GM23338 (cell line): ENCODE measurements at places on chromosomes 7 and 10. TPM values are rescaled to one million over a fixed set of nuclear protein-coding genes. Genes with fewer than 3 reads are reported as not detected.

GRCh38 chr10:20427821-20428220, 469.3 kb downstream of the NEBL start:
- no peaks in the 10 kb centered on the region; the same call in 1 of the 2 replicates for H3K4me1 ChIP-seq
- no peaks in the 10 kb centered on the region for H3K36me3 ChIP-seq
- no peak overlapping the region for H3K4me3 ChIP-seq

DNA sequence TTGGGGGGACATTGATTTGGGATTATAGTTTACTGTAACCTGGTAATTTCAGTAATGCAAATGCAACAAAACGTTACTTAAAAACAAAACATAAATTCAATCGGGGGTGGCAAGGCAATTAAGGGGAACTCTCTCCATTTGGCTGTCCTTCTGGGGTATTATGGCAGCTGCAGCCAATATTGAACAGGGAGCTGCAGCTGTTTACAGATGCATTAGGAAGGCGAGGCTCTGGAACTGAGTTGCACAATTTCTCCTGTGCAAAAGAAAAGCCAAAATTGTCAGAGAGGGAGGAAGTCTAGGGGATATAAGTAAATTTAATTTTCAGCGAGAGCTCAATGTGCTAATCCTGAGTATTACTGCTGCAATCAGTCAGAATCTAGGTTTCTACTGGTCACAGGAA, 36.1 kb downstream of the NEUROD6 start:
- H3K36me3 ChIP-seq, result no peaks in the 10 kb centered on the region
- no peak for DNase-seq
- H3K27me3 ChIP-seq, result no peaks in the 10 kb centered on the region
- peaks cover 3% of the 10 kb centered on the region; the same call in 1 of the 2 replicates for H3K4me1 ChIP-seq

- no peaks in the 10 kb centered on the region for H3K36me3 ChIP-seq
- H3K27ac ChIP-seq, result no peak overlapping the region
- H3K4me1 ChIP-seq, result peaks cover 16% of the 10 kb centered on the region
- no peak overlapping the region for H3K4me3 ChIP-seq
These were observed 20.6 kb downstream of the SHTN1 start for GRCh38 chr10:116984202-116984990.

TFEC gene
- 0.04 TPM in 1 of 2 replicates, not detected in the other for total RNA-seq

GRCh38 chr7:80552031-80552694, 40.3 kb upstream of the GNAT3 start:
- H3K27ac ChIP-seq, result no peak overlapping the region
- no peaks in the 10 kb centered on the region for H3K36me3 ChIP-seq
- no peaks in the 10 kb centered on the region for H3K27me3 ChIP-seq
- no peak overlapping the region for H3K4me3 ChIP-seq

FGFR2 gene
- 82.5 and 106 TPM in 2 replicates for total RNA-seq

DNA sequence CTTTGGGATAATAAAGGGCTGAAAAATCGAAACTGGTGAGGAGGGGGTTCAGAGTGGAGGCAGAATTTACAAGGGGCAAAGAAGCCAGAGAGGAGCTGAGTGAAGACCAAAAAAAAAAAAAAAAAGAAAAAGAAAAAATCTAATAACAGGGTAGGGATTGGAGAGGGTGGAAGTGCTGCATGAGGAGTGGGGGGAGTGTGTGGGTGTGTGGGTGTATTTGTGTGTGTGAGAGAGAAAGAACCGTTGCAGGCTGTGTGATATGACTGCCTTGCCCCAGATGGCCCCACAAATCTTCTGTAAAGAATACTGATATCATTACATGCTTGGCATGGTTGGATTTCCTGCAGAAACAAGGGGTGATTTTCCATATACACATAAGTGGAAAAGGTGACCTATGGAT, 207.8 kb upstream of the IMMP2L start:
- H3K27me3 ChIP-seq, result no peaks in the 10 kb centered on the region
- H3K36me3 ChIP-seq, result no peaks in the 10 kb centered on the region
- H3K4me3 ChIP-seq, result no peak overlapping the region
- peaks cover 19% of the 10 kb centered on the region; the same call in 1 of the 2 replicates for H3K4me1 ChIP-seq

PKD2L1 gene
- not detected in 2 replicates for total RNA-seq

GRCh38 chr10:46002916-46003693, 27.3 kb downstream of the NCOA4 start:
- no peak for DNase-seq
- H3K4me3 ChIP-seq, result no peak overlapping the region
- H3K36me3 ChIP-seq, result peaks cover 39% of the 10 kb centered on the region
- H3K27me3 ChIP-seq, result no peaks in the 10 kb centered on the region
- H3K4me1 ChIP-seq, result peaks cover 14% of the 10 kb centered on the region

DNA sequence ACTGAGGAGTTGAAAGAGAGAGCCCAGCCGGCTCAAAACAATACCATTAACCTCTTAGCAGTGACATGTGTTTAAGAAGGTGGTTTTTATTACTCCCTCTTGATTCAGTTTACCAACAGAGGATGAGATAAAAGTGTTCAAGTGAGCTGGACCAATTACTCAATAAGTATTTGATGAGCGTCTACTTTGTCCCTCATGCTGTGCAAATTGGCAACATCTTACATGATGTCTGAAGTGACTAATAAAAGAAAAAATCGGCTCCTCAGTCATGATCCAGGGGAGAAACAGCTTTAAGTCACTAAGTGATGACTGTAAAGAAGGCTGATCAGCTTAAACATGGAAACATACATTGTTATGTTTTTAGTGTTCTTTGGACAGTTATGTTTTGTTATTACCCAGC, 7.8 kb downstream of the WNT16 start:
- H3K27ac ChIP-seq, result no peak overlapping the region
- H3K27me3 ChIP-seq, result peaks cover 12% of the 10 kb centered on the region
- no peak for DNase-seq
- no peaks in the 10 kb centered on the region for H3K36me3 ChIP-seq
- H3K4me3 ChIP-seq, result no peak overlapping the region

GRCh38 chr7:11168650-11169170, 195.0 kb downstream of the PHF14 start:
- H3K36me3 ChIP-seq, result no peaks in the 10 kb centered on the region
- no peak overlapping the region for H3K27ac ChIP-seq
- no peak for DNase-seq

- H3K36me3 ChIP-seq, result no peaks in the 10 kb centered on the region
- no peaks in the 10 kb centered on the region for H3K27me3 ChIP-seq
- no peaks in the 10 kb centered on the region for H3K4me1 ChIP-seq
- no peak overlapping the region for H3K27ac ChIP-seq
- no peak for DNase-seq
These were observed 20.5 kb upstream of the TMEM236 start for GRCh38 chr10:17731331-17732020.

DNA sequence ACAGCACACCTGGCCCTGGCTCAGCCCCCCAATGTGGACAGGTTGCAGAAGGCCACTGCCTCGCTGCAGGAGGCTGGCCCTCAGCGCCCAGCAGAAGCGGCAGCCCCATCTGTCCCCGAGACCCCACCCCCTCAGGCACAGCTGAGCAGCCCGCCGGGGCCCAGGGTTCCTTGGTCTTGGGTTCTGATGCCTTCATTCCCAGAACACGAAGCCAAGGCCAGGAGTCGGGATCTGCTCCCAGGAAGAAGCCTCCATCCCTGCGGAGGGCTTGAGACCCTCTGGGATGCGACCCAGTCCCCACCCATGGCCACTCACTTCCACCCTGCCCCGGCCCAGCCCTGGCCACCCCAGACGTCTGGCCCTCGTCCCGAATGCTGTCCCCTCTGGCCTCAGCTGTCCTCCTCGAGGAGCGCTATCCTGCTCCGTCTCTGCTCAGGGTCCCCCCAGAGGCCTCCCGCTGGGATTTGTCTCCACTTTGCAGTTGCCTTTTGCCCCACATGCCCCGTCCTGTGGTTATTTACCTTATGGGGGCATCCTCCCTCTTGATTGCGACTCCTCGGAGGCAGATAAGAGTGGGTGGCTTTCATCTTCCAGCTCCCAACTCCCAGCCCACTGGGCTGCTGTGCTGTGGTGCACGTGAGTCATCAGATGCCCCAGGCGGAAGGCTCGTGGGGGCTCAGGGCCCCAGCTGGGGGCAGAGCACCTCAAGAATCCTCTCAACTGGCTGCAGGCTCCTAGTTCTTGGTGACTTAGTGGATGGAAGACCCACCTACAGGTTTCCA, 97.5 kb downstream of the MKI67 start:
- H3K36me3 ChIP-seq, result no peaks in the 10 kb centered on the region
- no peaks in the 10 kb centered on the region for H3K27me3 ChIP-seq
- H3K4me1 ChIP-seq, result no peaks in the 10 kb centered on the region
- DNase-seq, result no peak
- no peak overlapping the region for H3K4me3 ChIP-seq

ITGA8 gene
- not detected in 2 replicates for total RNA-seq

- H3K36me3 ChIP-seq, result no peaks in the 10 kb centered on the region
- DNase-seq, result no peak
- no peaks in the 10 kb centered on the region for H3K4me1 ChIP-seq
These were observed 68.8 kb upstream of the RSU1 start for GRCh38 chr10:16886031-16886430.

GRCh38 chr10:27997865-27998177, 1.1 kb downstream of the ODAD2 start:
- H3K4me3 ChIP-seq, result peak overlapping the region; percentile 81
- peaks cover 14% of the 10 kb centered on the region; the same call in 1 of the 2 replicates for H3K27me3 ChIP-seq
- no peak overlapping the region for H3K27ac ChIP-seq
- peaks cover 28% of the 10 kb centered on the region for H3K4me1 ChIP-seq
- no peaks in the 10 kb centered on the region for H3K36me3 ChIP-seq

GNGT1 gene
- total RNA-seq, result not detected in 2 replicates

DNA sequence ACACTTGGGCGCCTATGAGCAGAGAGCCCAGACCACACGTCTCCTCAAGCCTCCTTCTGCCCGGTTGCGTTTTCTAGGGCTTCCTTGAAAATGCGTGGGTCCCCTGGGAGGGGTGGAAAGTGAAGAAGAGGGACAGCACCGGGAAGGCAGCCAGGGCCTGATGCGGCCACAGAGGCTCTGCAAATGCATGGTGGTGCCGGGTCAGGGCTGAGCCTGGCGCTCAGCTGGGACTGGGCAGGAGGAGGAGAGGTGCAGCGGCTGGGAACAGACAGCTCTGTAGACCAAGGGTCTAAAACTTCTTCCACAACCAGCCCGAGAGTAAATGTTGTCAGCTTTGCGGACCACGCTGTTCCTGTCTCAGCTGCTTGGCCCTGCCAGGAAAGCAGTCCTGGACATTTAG, 1.6 kb downstream of the DPYSL4 start:
- H3K4me1 ChIP-seq, result no peaks in the 10 kb centered on the region
- peak; percentile 18 for DNase-seq
- no peak overlapping the region for H3K27ac ChIP-seq
- H3K27me3 ChIP-seq, result peaks cover 43% of the 10 kb centered on the region
- peak overlapping the region; percentile 79 for H3K4me3 ChIP-seq

MCM10 gene
- total RNA-seq, result 30.7 and 38.2 TPM in 2 replicates

RABGEF1 gene
- total RNA-seq, result 15.7 and 17.5 TPM in 2 replicates

DNA sequence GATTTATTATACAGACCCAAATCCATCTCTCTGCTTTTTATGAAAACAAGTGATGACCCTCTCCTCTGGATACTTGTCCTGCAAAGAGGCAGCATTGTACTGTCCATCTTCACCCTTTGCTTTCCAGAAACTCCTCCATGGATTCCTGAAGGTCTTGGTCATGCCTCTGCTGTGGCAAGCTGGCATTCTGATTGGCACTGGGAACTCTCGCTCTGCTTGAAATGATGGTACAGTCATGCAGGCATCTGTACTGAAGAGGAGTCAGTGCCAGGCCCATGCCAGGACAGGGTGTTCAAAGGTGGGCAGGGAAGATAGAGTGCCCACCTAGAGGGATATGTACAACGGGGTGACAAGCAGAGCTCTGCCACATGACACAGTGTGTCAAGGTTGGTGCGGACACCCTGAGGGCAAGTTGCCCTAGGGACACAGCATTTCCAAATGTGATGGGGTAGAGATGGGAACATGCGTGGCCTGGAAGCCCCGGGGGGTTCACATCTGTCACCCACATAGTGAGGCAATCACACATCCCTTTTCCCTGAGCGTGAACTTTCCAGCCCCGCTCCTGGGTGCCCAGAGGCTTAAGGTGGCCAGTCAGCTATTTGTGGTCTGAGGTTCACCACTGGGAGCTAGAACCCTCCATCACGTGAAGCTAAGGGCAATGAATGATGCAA, 235.7 kb upstream of the TCERG1L start:
- DNase-seq, result no peak
- no peaks in the 10 kb centered on the region for H3K4me1 ChIP-seq
- H3K27ac ChIP-seq, result no peak overlapping the region
- no peaks in the 10 kb centered on the region for H3K27me3 ChIP-seq

- no peak for DNase-seq
- H3K36me3 ChIP-seq, result no peaks in the 10 kb centered on the region
- no peaks in the 10 kb centered on the region for H3K27me3 ChIP-seq
- no peak overlapping the region for H3K27ac ChIP-seq
- H3K4me3 ChIP-seq, result no peak overlapping the region
These were observed 143.7 kb downstream of the ELMO1 start for GRCh38 chr7:37304921-37305320.

DNA sequence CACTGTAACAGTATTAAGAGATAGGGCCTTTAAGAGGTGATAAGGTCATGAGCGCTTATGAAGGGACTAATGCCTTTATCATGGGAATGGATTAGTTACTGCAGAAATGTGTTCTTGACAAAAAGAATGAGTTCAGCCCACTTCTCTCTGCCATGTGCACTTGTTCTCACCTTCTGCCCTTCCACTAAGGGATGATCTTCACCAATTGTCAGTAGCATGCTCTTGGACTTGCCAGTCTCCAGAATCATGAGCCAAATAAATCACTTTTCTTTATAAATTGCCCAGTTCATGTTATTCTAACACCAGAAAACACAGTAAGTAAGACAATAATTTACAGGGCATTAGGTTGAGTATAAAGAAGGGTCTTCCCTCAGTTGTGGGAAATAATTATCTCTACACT, 189.1 kb downstream of the CRPPA start:
- H3K4me1 ChIP-seq, result no peaks in the 10 kb centered on the region
- no peak for DNase-seq
- H3K27me3 ChIP-seq, result no peaks in the 10 kb centered on the region
- no peak overlapping the region for H3K4me3 ChIP-seq

DNA sequence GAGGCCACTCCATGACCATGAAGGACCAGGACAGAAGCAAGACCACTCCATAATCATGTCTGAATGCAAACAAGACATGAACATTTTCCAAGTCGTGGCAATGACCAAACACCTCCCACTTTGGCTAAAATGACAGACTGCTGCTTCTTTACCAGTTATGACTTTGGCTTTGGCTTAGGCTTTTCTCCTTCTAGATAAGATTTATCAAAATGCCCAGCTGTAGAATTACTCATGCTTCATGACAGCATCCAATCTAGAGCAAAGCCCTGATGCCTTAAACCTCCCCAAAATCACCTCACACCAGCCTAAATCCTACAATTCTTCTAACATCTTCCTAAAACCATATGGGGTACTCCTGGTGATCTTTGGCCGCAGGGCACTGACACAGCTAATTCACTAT, 102.1 kb downstream of the VPS41 start:
- H3K27ac ChIP-seq, result no peak overlapping the region
- no peak for DNase-seq
- no peaks in the 10 kb centered on the region for H3K36me3 ChIP-seq
- H3K4me1 ChIP-seq, result no peaks in the 10 kb centered on the region

- no peaks in the 10 kb centered on the region for H3K27me3 ChIP-seq
- no peaks in the 10 kb centered on the region for H3K36me3 ChIP-seq
- H3K4me1 ChIP-seq, result no peaks in the 10 kb centered on the region
- H3K4me3 ChIP-seq, result no peak overlapping the region
- H3K27ac ChIP-seq, result no peak overlapping the region
These were observed 1101.1 kb downstream of the SORCS3 start for GRCh38 chr10:105742184-105742583.
